ENCODE measurements at places on chromosomes 4 and X. TPM values are rescaled to one million over a fixed set of nuclear protein-coding genes. Genes with fewer than 3 reads are reported as not detected.
A peak's percentile ranks its signal among the peaks of the same experiment; 100 is the strongest.

Gene FABP2
- total RNA-seq, result not detected

Gene SMPX
- total RNA-seq, result not detected

Gene RASSF6
- total RNA-seq, result 0.02 TPM

Gene TRPC5OS
- total RNA-seq, result not detected

Gene FOXR2
- total RNA-seq, result 0.07 TPM

Gene GYPE
- not detected for total RNA-seq

DNA sequence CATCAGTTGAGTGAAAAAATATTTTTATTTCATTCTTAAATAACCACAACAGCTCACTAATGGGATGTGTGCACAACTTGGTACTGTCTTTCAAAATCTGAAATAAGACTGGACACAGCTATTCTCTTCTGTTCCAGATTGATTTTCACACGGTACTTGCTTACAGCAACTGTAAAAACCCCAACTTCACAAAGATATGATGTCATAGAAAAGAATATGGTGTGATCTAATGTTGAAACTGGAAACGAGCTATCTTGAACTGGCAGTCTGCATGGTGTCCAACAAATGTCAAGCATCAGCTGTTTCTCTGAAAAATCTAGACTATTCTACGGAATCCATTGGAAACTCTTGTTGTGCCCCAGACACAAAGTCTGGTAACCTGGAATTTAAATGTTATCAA, 14.7 kb downstream of the HELQ start:
- DNase-seq, result no peak

GRCh38 chrX:103276581-103277002, at the start of gene TCEAL5:
Gene TCEAL5 (minus strand): TSS chrX:103276750. CDS start chrX:103274563, 2,187 bp downstream.
- DNase-seq, result no peak

- DNase-seq, result no peak
These were observed 2.2 kb upstream of the NKX1-1 start for GRCh38 chr4:1408418-1408817.

GRCh38 chr4:147833254-147833653, 101.4 kb downstream of the ARHGAP10 start:
- DNase-seq, result peak; percentile 11

- DNase-seq, result peak; percentile 19
These were observed 1470.4 kb downstream of the ADGRL3 start for GRCh38 chr4:62670514-62670913.

- no peak for DNase-seq
These were observed 592.0 kb upstream of the GALNTL6 start for GRCh38 chr4:171221181-171221580.

GRCh38 chr4:106238820-106239420, 77.1 kb downstream of the TBCK start:
- DNase-seq, result peak; percentile 31

DNA sequence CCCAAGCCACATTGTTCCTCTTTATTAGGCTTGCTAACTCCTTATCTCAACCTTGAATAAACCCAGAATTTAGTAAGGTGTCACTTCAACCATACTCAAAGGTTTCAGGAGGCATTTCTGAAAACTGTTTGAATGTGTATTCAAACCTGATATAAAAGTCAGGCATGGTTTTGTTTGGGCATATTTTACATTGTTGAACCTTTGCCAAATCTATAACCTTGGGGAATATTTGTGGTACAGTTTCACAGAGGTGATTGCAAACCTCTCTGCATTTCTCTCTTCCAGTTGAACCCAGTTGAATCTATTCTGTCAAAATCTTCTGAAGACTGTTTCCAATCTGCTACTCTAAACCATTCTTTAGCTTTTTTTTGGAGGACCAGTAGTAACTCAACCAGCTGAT, 409.0 kb downstream of the TECRL start:
- no peak for DNase-seq

- DNase-seq, result no peak
These were observed 79.3 kb upstream of the BCOR start for GRCh38 chrX:40177117-40177430.

DNA sequence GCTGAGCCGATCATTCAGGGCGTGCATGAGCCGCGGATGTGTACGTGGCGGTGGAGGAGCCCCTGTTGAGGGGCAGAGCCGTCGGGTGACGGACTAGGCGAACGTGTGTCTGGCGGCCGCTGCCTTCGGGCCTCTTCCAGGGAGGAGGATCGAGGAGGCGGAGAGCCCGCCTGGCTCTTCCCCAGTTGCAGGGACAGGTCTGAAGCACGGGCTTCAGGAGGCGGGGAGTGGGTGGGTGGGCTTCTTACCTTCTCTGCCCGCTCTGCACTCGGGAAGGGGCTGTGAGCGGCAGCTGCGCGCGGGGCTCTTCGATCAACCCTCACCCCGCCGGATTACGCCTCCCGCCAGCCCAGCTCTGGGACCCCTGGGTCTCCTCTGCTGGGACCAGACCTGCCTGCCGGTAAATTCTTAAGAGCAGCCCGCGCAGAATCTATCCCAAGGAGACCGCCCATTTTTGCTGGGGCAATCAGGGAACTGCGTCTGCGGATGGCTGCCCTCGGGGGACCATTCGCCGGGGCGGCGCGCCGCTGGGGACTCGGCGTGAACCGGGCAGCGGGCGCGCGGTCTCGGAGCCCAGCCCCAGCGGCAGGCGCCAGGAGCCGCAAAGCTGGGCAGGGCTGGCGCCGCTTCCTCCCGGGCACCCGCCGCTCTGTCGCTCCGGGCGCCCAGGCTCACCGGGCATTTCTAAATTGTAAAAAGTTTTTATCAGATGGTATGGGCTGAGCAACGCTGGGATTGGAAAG, 4.9 kb downstream of the PLAC8 start:
- no peak for DNase-seq

Data from A172 (cell line).